ENCODE measurements at places on chromosomes 2 and 18. TPM values are rescaled to one million over a fixed set of nuclear protein-coding genes. Genes with fewer than 3 reads are reported as not detected.

Gene SLC9A2
- not detected for polyA plus RNA-seq

Gene RNF144A
- polyA plus RNA-seq = 15.2 TPM

Gene RIT2
- polyA plus RNA-seq = not detected

Gene FEV
- not detected for polyA plus RNA-seq

Gene CYP1B1
- 0.14 TPM for polyA plus RNA-seq

Gene CRYGC
- polyA plus RNA-seq = not detected

Gene RUFY4
- polyA plus RNA-seq = not detected

Gene PJVK
- 1.6 TPM for polyA plus RNA-seq

Gene SMYD1
- not detected for polyA plus RNA-seq

Gene PDCD1
- polyA plus RNA-seq = 6.0 TPM

Gene HRH4
- polyA plus RNA-seq = not detected

Gene SERPINB4
- not detected for polyA plus RNA-seq

Gene REG3A
- not detected for polyA plus RNA-seq

Gene SCG2
- polyA plus RNA-seq = not detected

Gene TXNL4A
- 217 TPM for polyA plus RNA-seq

Gene CIDEA
- polyA plus RNA-seq = not detected

Gene MYOM1
- 1.5 TPM for polyA plus RNA-seq

Gene HJURP
- polyA plus RNA-seq = not detected

Gene GPR45
- not detected for polyA plus RNA-seq

Gene SERPINB12
- polyA plus RNA-seq = not detected

Gene SKOR2
- polyA plus RNA-seq = not detected

Gene PLEK
- polyA plus RNA-seq = 3.0 TPM

Gene REG1B
- polyA plus RNA-seq = not detected
